ENCODE measurements at places on chromosomes 12 and 14. TPM values are rescaled to one million over a fixed set of nuclear protein-coding genes. Genes with fewer than 3 reads are reported as not detected.

Gene ART4
- total RNA-seq = not detected

Gene NEUROD4
- not detected for total RNA-seq

Gene GALNT16
- total RNA-seq = 2.3 TPM

Gene CLEC7A
- total RNA-seq = not detected

Gene TAS2R20
- total RNA-seq = 1.3 TPM

Gene SRRM4
- total RNA-seq = 1.1 TPM

Data from H9 (cell line).